Stimulated activated CD4-positive, alpha-beta T cell treated with anti-CD3 and anti-CD28 coated beads, Interleukin-15, amount 100 ng/mL, for 1 hour (primary cell): ENCODE measurements at places on chromosomes 3 and 15.

GRCh38 chr3:169034401-169034800 is 629.1 kb downstream of the MECOM start:
- no peak for DNase-seq

GRCh38 chr3:166455744-166456143 is 618.5 kb upstream of the BCHE start:
- DNase-seq = no peak

DNA sequence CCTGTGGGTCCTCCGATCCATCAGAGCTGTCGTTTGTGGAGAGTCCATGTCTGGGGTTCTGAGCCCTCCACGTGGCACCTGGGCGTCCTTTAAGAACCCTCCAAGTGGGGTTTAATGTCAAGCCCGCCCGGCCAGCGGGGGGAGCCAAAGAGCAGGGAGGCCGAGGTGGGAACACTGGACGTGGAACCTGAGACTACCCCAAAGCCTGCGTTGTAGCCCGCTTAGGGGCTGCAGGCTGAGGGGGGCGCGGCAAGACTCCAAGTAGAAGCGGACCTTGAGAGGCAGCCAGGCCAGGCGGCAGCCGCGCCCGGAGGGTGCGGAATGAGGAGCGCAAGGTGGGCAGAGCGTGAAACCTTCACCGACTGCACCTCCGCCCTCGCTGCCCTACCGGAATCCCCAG is 126.2 kb upstream of the ATP10A start:
- no peak for DNase-seq

- DNase-seq = no peak
Measured at GRCh38 chr15:98684436-98684835, 36.1 kb downstream of the IGF1R start.

DNA sequence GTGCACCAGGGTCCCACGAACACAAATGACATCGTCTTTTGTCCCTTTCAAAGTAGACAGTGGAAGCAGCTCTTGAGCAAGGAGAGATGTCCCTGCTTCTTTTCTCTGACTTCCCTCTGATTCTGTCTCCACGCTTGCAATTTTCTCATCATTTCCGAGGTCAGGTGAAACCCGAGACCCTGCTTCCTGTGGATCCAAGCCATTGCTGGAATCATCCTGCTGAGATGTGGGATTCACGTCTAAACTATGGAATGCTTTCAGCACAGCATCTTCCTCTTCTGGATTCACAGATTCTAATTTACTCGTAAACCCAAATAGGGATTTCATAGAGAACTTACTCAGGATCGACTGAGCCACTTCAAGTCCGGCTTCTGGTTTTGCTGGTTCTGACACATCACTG is 127.1 kb downstream of the FMN1 start:
- no peak for DNase-seq

GRCh38 chr3:12633108-12633507 is 30.8 kb downstream of the RAF1 start:
- DNase-seq = no peak

GRCh38 chr3:178479446-178479845 is 56.8 kb upstream of the KCNMB2 start:
- no peak for DNase-seq

DNA sequence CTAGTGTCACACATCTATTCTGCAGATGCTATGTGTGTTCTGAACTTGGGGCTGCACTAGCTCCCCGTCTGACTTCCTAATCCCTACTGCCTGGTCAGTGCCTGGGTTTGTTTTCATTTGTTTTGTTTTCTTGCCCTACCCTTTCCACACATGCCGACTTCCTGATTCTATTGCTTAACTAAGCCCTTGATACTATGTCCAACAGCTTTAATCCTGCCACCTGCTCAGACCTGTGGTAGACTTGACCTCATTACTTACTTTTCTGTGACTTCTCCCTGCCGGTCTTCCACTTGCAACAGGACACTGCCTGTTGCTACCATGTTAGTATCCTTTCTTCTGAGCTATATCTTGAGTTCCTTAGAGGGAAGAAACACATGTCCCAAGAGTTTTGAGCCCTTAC is 39.3 kb upstream of the CEMIP start:
- no peak for DNase-seq

- no peak for DNase-seq
Measured at GRCh38 chr15:87312221-87312620, 944.3 kb downstream of the NTRK3 start.

DNA sequence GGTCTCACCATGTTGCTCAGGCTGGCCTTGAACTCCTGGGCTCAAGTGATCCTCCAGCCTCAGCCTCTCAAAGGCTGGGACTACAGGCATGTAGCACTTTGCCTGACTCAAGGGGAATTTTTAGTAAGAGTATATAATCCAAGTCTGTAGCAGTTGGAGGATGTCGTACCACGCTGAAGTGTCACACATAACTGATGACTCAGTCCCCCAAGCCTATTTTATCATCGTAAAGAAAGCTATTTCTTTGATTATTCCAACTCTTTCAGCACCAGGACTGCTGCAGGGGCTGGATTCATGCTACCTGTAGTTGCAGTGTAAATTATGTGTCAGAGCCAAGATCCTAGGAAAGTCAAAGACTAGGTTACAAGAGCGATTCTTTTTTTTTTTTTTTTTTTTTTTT is 1.4 kb upstream of the PRKCI start:
- no peak for DNase-seq

GRCh38 chr3:50268703-50269451 is at the start of gene SEMA3B:
SEMA3B (plus strand) TSS chr3:50269147; CDS start chr3:50269241, 94 bp downstream.
- no peak for DNase-seq

DNA sequence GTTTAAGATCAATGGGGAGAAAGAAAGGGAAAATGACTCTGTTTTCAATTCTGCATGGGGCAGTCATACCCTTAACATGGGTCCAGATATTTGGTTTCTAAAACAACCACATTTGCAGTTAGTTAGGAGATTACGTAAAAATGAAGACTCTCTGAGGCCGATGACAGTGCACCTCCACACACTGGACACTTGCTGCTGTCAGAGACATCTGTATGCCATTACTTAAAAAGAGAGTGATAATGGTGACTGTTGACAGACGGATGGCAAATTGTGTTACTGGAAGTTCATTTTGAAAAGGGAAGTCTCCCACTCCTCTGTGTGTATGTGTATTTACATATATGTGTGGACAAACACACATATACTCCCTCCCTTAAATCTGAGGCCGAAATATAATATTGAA is 304.5 kb upstream of the SEMA6D start:
- DNase-seq = no peak

- no peak for DNase-seq
Measured at GRCh38 chr15:61906961-61907752, 153.1 kb downstream of the VPS13C start.

DNA sequence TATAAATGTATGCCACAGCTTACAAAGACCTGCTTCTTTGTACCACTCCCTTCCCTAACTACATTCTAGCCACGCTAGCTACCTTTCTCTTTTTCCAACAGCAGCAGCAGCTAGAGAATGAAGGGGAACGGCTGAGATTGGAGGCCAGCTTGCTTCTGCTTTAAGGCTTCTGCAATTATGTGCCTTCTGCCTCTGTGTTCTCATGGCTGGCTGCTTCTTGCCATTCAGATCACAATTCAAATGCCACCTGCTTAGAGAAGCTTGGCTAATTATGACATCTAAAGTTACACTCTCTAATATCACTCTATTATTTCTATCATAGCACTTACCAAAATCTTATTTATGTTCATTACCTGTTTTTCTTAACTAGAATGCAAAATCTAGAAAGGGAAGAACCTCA is 95.2 kb downstream of the RYK start:
- no peak for DNase-seq

- no peak for DNase-seq
Measured at GRCh38 chr3:12925648-12926047, 84.3 kb upstream of the RPL32 start.

DNA sequence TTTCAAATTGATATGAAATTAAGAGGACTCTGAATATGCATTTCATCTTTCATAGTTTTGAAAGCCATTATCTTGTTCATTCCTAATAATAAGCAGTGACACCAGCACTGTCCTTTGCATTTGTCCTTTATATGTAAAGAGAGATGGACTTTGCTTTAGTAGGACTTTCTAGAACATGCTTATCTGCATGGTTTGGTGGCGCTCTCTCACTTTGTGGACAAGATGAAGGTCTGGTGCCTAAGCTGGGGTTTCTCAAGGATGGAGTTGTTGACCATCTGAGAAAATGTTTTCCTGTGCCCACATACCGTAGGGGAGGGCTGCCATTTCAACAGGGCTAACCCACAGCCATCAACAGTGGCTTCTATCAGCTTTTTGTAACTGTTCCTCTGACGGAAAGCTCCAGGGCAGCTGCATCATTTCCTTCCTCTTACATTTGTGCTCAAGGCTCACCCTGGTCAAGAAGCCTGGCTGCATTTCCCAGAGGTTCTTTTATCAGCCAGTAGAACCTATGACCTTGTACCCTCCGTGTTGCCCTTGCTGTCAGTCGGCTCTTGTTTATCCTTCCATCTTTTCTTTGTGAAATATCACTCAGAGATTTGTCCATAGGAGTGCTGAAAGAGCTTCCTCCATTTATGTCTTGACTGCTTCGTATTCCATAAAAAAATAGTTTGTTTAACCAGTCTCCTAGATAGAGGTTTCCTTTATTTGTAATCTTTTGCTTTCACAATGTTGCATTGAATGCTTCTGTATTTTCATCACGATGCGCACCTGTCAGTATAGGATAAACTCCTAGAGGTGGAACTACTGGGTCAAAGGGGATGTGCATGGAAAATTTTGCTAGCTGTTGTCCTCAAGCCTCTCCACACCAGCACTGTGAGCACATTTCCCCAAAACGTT is 44.6 kb downstream of the ABHD2 start:
- DNase-seq = no peak
